Glutamatergic neuron (in vitro differentiated cells): ENCODE measurements at places on chromosomes 13 and 19.

DNA sequence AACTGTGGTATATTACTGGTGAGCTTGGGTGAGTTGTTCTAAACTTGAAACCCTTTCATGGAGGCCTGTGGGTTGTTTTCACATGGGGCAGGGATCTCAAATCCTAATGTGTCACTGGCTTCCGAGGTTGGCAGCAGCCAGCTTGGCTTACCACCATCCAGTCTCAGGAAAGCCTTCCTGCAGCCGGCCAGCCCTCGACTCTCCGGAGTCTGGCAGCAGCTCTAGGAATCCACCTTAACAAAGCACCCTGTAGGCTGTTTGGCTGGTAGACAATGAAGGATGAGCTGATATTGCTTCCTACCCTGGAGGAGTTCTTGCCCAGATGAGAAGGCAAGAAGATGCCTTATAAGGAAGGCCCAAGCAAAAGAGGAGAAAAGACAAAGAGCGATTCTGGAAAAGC is 188.3 kb downstream of the KLF12 start:
- DNase-seq = no peak

- DNase-seq = no peak
Observed at GRCh38 chr13:110780422-110780821, 66.9 kb downstream of the ING1 start.

DNA sequence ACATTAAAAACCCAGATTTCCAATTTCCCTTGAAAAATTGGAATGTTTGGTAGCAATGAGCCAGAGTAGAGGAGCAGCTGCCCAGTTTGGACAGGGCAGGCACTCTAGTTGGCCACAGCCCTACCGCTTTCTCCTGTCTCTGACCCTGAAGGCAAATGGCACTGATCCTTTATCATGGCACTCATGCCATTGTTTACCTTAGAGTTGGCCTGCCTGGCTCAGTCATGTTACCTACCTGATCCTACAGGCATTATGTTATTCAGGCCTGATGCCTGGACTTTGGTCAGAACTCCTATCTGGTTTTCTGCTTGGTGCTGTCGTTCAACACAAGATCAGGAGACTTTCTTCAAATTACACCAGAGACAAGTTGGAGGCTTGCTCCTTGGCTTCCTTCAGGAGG is 24.9 kb upstream of the TDRD3 start:
- no peak for DNase-seq

GRCh38 chr13:21638319-21639282 is 32.3 kb upstream of the FGF9 start:
- DNase-seq = no peak

GRCh38 chr19:54204767-54205468 is 4.3 kb downstream of the RPS9 start:
- no peak for DNase-seq

DNA sequence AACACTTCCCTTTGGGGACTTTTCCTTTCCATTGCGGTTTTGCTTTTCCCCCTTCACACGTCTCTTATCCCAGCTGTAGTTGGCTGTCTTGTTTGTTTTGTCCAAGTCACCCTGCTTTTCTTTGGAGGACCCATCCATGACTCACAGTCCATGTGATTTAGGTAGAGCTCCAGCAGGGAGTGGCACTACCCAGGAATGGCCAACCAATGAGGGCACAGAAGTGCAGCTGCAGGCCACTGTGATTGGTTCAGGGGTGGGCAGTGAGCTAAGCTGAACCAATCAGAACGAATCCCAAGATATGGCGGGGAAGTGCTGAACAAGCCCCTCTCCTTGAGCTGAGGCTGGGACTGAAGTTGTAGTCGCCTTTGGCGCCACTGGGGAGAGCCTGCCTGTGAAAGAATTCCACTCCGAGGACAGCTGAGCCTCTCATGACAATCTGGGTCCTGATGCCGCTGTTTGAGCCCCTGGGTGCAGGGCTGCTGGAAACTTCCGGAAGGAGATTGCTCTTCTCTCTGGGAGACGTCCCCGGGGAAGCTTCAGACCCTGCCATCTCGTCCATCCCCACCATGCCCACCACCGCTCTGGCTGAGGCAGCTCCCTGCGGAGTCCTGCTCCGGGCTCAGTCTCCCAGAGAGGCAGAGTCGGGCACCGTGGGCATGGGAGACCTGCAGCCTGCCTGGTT is 62.9 kb upstream of the URI1 start:
- DNase-seq = no peak

DNA sequence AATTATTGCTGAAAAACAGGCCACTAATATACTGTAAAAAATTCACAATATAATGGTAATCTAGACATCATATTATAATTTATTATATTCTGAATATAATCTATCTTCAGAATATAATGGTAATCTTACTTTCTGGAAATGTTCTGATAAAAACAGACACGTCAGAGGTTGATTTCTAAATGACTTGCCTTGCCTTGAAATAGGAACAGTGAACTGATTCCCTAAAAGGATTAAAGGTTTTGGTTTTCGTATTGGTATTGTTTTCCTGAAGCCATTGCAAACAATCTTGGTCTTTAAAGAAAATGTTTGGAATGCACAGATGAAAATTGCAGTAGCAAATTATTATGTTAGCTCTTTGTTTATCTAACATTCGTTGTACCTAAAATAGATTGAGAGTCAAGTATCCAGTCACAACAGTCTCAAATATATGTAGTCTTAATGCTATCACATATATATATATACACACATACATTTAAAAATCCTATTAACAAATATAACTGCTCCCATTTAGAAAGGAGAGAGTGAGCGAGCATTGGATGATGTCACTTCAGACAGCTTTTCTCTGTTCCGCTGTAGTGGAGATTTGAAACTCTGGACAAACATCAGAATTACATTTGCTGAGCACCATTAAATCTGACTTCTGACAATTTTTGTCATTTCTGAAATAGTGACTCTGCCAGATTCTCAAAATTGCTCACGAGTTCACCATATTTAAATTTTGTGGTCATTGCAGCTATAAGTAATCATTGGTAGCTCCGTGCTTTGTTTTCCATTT is 1.7 kb downstream of the ITM2B start:
- DNase-seq = no peak

- DNase-seq = no peak
Observed at GRCh38 chr13:87444135-87444534, 227.0 kb upstream of the SLITRK5 start.

DNA sequence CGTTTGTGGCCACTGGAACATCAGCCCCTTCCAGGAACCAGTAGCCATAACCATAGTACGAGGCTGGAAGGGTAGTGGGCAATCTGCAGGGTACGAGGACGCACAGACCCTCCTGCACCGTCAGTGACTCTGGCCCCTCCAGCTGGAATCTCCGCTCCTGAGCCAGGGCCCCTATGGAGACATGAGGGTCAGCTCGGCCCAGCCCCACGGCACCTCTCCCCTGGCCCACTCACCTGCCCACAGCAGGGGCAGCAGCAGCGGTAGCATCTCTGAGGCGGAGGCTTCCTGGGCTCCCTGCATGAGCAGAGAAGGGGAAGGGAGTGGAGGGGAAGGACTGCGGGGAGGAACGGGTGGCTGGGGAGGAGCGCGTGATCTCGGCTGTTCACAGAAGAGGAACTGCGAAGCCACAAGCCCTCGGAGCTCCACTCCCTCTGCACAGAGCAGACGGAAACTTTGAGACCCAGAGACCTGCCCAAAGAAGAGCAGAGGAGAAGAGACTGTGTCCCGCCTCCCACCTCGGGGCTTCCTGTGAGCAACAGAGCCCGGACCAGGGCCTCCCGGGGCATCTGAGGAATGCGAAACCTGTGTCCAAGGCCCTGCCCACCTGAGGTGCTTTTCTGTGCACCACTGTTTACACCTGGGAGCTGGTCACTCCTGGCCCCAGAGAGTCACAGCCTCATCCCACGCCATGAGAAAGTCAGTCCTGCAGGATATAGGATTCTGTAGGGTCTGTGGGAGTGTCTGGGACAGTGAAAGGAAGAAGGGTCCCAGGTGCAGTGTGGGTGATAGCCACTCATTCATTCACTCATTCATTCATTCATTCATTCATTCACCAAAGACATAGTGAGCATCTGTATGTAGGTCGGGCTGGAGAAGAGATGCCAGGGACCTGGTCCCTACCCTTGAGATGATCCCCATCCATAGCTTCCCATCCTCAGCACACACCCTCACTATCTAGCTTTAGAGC is at the start of gene SIGLEC6:
TSS of gene SIGLEC6 (minus strand) at position 322 of the 967 bp plus-strand sequence. CDS start at position 300, 22 bp downstream.
- no peak for DNase-seq

DNA sequence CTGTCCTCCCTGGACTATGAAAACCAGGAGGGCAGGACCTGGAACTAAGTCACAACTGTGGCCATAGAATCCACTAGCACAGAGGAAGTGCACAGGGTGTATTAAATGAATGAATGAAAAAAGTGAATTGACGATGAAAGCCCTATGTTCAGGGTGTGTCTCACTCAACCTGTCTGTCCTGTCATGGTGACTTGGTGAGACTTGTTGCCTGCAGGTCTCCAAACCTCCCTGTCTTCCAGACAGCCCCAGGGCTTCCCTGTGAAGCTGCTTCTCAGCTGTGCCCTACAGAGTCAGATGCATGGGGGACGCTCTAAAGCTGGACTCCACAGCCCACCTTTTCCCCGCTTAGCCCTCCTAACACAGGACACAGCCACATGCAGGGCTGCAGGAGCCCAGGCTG is 4.8 kb upstream of the IGFL1 start:
- no peak for DNase-seq

DNA sequence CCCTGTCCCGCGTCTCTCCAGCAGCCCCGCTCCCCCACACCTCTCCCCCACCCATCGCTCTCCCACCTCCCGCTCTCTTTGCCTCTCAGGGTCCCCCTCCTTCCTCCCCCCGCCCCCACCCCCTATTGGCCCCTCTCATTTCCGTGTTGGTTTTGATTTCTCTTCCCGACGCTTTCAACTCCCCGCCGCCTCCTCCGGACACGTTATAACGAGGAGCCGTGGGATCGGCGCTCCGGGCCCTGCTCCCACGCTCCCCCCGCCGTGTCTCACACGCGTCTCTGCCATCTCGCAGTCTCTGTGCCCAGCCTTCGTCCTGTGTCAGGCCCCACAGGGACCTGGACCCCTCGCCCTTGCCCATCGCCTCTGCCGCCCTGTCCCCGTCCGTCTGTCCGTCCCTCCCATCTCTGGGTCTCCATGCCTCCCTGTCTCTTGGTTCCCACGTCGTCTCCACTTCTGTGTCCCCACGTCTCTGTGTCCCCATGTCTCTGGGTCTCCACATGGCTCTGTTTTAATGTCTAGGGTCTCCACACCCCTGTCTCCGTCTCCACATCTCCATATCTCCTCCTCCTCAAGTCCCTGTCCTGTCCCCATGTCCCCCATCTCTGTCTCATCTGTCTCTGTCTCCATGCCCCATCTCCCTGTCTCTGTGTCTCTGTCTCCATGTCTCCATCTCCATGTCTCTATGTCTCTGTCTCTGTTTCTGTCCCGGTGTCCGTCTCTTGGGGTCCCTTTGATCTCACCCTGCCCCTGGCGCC is 13.1 kb downstream of the ERFL start:
- DNase-seq = no peak

DNA sequence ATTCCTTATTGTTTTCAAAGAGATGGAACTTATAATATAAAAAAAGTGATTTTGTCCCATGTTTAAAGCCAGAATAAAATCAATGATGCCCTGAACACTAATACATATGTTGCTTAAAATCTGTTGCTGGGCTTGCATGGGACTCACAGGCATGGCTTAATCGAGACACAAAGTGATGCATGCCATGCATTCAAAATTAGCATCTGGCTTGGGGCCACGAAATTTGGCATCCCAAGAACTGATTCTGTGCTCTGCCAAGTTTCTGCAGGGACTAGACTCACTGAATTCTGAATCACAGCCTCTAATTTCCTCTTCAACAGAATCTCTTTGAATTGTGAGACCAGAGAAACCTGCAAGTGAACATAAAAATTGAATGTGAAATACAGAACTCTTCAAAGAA is 109.2 kb downstream of the PCDH17 start:
- no peak for DNase-seq

DNA sequence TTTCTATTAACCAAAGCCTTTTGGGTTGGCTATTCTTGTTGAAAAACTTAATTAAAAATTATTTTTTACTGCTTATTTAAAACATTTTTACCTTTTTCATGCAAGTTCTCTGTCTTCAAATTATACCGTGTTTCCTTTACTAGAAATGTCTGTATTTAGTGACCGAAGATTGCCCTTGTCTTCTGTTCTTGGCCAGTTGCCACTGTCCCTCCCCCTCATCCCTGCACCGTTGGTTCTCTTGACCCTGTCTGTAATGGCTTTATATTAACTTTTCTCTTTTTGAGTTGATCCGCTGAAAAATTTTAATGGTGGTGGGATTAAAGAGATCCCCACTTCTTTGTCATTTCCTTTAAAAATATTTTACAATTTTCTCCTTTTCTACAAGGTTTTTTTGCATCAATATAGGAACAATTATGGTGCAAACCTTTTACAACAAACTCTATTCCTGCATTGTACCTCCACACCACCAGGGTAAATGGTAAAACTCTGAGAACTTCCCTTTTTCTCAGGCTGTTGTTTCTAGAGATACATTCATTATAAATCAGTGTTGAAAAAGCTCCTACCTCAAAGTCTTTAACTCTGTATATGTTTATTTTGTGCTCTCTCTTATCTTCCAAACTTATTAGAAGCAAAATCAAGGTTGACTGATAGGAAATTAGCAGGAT is 12.9 kb upstream of the RNF113B start:
- DNase-seq = no peak

DNA sequence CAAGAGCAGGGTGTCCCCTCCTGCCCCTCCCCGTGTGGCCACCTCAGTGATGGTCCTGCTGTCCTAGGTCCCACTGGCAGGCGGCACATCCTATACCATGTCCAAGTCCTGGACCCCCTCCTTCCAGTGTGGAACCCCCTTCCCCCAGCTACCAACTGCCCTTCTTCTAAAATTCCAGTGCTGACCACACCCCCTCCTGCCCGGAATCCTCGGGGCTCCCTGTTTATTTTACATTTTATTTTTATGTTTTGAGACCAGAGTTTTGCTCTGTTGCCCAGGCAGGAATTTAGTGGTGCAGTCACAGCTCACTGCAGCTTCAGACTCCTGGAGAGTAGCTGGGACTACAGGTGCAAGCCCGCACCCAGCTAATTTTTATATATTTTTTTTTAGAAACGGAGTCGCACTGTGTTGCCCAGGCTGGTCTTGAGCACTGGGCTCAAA is 945 bp upstream of the CPAMD8 start:
- no peak for DNase-seq

DNA sequence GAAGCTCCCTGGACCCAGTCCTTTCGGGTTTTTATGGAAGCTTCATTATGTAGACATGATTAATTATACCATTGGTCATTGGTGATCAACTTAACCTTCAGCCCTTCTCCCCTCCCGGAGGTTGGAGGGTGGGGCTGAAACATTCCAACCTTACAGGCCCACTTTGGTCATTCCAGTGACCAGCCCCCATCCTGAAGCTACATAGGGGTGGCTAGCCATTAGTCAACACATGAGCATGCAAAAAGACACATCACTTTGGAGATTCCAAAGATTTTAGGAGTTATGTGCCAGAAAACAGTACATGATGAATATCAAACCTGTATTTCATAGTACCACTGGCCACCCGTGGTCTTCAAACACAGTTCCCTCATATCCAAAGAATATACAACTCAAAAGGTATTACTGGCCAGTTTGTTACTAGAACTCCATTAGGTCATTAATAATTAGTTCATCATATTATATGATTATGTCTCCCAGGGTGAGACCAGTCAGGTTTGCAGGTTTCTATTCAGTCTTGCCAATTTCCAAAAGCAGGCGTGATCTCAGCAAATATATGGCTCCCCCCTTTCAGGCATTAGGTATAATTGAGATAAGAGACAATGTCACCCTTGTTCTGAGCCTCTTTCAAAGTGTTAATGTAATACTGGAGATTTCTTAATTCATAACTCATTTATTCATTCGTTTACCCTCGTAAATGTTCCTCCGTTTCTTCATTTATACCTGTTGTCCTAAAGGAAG is 11.1 kb downstream of the PPP5C start:
- no peak for DNase-seq
